ENCODE measurements at places on chromosomes 4 and X.

DNA sequence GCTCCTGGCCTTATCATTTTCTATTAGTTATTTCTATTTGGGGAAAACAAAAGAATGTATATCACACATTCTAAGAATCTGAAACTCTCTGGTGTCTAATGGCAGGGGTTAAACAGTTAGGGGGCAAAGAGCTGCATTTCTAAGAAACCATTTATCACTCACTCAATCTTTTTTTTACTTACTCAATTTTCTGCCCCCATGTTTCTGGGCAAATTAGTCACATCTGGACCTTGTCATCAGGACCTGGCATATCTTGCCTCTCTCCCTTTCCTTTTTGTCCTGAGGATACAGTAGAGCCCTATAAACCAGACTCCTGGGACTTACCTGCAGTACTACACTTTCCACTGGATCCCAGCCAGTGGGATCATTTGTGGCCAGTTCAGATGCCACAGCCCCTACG lies 89.1 kb downstream of the ANXA3 start:
- no peak for DNase-seq

DNA sequence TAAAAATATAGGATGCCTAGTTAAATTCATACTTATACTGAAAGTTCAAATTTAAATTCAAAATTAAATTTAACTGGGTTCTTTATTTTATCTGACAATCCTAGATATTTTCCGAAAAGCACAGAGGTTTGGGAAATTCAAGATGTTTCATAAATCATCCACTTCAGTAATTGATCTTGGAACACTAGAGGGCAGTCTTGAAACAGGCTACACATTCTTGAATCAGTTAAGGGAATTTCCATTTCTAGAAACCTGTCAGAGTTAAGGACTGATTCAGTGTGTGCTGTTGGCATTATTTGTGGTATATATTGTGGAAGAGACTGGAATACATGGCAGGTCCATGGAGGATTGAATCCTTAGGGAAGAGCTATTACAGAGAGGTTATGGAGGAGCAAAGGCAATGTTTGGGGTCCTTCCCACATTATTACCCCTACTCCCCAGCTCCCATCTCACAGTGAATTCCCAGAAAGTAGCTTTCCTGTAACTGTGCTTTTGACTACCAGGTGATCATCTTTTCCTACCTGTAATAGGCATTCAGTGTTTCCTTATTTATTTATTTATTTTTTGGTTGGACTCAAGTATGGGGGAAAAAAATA lies 92.9 kb downstream of the EGF start:
- DNase-seq: no peak

GRCh38 chr4:186018784-186019183 lies 50.2 kb upstream of the TLR3 start:
- no peak for DNase-seq

GRCh38 chrX:18687856-18688495 lies 16.1 kb upstream of the RS1 start:
- DNase-seq: no peak

DNA sequence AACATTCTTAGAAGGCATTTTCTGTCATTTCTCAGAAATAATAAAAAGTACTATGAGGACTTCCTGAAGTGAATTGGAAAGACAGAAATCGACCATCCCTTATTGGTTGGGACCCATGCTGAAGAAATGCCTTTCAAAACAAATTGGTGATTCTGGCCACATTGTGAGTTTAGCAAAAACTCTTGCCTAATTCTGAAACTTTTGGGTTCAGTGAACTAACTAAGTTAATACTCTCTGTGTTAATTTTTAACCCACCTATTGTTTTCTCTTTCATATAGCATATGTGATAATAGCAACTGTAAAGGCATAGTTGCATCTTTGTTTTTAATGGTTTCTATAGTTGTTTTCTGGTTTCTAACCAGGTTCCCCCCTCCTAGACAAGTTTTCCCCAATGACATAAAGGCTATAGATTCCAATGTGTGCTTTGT lies 129.3 kb upstream of the FAT1 start:
- DNase-seq: no peak

GRCh38 chr4:139692309-139693012 lies 26.8 kb downstream of the MGST2 start:
- DNase-seq: no peak

GRCh38 chr4:76199664-76200211 lies 13.9 kb downstream of the SCARB2 start:
- peak; percentile 37 for DNase-seq

- no peak for DNase-seq
Measured at GRCh38 chr4:53049528-53049927, 187.4 kb downstream of the RASL11B start.

GRCh38 chr4:151581570-151581969 lies 172.6 kb downstream of the FHIP1A start:
- no peak for DNase-seq

GRCh38 chr4:165834116-165834515 lies 38.9 kb upstream of the TLL1 start:
- DNase-seq: no peak

GRCh38 chrX:45348296-45348695 lies 147.6 kb upstream of the DIPK2B start:
- no peak for DNase-seq

DNA sequence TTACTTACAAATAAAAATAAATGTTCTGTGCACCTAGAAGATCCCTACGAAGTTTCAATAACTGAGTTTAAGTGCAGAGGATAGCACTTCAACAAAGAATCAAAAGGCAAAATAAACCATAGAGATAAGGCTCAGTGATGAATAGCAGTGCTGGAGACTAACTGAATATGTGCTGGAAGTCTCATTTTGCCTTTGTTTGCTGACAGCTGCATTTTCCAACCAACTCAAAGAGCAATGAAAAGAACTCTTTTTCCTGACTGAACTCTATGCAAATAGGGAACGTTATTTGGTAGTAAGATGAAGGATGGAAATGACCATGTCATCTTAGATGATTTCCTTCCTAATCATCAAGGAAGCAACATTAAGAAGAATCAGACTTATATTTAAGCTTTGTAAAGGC lies 32.7 kb upstream of the ADH7 start:
- DNase-seq: no peak

DNA sequence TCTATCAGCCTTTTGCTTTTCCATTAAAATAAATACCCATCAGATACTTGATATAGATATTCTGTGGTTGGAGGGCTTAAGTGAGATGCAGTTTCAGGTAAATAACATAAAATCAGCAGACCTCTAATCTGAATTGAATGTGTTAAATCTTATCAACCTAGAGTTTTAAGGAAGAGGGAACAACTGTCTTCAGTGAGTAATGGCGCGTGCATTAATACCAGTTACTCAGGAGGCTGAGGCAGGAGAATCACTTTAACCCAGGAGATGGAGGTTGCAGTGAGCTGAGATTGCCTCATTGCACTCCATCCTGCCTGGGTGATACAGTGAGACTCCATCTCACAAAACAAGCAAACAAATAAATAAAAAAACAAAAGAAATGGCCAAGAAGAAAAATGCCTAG lies 54.3 kb downstream of the FAT4 start:
- no peak for DNase-seq

DNA sequence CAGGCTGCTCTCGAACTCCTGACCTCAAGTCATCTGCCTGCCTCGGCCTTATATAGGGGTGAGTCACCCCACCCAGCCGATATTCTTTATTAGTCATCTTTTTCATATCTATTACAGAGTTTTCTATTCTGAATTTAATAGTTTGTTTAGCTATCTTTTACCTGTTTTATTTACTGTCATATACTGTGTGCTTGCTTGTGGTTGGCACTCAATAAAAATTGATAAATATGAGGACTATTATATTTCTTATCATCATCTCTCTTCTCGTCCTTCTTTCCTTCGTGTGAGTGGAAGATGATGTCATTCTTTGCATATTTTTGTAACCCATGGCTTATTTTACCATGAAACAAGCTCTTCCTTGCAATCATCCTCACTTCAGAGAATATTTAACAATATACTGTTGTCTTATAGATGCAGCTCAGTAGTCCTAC lies 265.5 kb downstream of the ARHGAP24 start:
- no peak for DNase-seq

DNA sequence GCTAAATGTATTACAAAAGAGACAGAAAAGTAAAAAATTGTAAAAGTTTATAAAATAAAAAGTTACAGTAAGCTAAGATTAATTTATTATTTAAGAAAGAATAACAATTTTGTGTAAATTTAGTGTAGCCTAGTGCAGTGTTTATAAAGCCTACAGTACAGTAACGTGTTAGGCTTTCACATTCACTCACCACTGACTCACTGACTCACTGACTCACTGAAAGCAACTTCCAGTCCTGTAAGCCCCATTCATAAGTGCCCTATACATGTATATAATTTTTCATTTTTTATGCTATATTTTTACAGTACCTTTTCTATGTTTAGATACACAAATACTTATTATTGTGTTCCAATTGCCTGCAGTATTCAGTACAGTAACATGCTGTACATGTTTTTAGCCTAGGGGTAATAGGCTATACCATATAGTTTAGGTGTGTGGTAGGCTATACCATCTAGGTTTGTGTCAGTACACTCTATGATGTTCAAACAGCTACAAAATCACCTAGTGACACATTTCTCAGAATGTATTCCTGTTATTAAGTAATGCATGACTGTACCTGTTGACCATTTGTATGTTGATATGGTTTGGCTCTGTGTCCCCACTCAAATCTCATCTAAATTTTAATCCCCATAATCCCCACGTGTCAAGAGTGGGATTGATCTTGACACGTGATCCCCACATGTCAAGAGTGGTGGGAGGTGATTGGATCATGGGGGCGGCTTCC lies 57.9 kb downstream of the CFAP299 start:
- no peak for DNase-seq

DNA sequence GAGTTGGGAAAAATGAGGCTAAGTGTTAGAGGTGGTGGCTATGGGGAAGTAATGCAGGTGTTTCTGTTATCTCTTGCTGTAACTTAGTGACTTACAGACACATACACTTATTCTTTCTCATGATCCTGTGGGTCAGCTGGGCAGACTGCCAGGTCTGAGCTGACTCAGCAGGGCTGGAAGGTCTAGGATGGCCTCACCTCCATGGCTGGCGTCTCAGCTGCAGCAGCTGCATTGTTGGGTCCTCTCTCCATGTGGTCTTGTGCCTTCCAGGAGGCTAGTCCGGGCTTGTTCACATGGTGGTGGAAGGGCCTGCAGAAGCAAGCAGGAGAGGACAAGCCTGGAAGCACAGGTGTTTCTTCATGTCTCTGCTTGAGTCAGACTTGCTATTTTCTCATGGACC lies 172.7 kb downstream of the NHS start:
- DNase-seq: no peak

DNA sequence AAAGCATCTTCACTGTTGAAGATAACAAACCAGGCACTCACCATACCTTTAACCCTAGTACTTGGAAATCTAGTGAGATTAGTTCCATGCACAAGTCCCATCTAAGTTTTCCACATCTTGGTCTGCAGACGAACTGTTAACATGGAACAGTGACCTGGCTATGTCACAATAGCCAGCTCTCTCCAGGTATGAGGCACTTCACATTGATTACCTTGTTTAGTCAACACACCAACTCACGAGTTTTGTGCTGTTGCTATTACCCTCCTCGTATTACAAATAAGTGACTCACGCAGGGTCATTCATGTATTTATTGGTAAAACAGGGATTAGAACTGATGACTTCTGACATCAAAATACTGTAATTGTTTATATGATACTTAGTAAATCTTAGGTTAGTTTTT lies 36.4 kb upstream of the FRAS1 start:
- DNase-seq: no peak

DNA sequence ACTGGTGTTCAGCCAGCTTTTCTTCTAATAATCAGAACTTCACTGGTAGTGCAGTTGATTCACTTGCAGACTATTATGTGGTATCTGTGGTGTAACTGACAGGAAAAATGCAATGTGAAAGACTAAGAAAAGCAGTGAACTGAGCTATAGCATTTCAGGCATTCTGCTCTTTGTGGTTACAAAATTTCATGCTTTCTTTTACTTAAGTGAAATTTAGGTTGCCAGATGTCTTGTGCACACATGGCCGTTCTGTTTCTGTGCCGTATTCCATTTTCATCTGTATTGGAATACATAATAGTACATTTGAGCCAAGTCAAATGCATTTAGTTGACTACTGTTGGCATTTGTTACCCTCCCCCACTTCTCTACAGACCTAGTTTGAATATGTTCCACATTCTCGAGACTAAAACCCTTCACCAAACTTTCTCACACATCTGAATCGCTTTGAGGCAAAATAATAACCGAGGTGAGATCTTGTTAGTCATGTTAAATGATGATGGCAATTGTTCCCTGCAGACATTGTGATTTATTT lies 8.2 kb downstream of the RTL3 start:
- no peak for DNase-seq

DNA sequence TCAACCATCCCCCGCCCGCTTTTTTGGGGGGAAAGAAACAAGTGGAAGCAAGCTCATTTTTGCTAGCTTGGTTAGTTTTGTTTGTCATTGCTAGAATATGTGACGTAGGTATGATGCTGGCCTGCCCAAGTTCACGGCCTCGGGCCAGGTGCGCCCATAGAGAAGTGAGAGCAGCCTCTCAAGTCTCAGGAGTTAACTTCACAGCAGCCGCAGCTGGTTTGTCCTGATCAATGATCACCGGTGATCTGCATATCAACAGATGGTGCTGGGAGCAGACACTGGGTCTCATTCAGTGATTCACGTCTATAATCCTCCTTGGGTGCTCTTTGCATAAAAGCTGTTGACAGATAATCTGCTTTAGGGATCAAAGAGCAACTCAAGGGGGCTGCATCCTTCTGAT lies 50.1 kb downstream of the ENPP6 start:
- DNase-seq: no peak

DNA sequence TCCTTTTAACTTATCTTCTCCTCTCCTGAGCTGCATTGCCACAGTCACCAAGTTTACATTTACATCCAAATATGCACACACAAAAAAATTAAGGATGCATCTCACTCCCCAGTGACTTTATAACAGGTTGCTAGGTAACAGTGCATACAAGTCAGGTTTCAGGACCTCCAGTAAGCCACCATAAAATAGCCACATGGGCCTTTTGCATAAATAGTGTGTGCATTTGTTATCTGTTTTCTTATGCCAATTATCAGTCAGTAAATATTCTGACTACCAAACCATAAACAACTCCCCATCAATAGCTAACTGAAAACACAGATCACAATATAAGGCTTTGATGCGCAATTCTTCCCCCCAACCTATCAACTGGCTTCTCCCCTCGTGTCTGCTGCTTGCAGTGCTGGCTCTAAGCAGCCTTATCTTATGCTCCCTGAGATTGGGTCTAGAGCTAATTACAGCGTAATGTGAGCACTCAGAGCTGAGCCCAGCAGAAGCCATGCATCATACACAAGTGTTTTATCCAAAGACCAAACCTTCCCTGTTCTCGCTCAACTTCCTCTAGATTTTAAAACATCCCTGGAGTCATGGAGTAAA lies 55.4 kb downstream of the ZNF827 start:
- no peak for DNase-seq

GRCh38 chr4:185764876-185765275 lies 47.1 kb downstream of the SORBS2 start:
- no peak for DNase-seq

GRCh38 chr4:44493924-44494323 lies 45.3 kb upstream of the KCTD8 start:
- DNase-seq: no peak

Data from stimulated activated naive CD8-positive, alpha-beta T cell treated with anti-CD3 and anti-CD28 coated beads, Interleukin-15, Interleukin-2, amounts not matched to agents 100 U/mL and 50 U/mL, for 24 hours (primary cell).